ENCODE measurements at places on chromosomes 6 and 20.

DNA sequence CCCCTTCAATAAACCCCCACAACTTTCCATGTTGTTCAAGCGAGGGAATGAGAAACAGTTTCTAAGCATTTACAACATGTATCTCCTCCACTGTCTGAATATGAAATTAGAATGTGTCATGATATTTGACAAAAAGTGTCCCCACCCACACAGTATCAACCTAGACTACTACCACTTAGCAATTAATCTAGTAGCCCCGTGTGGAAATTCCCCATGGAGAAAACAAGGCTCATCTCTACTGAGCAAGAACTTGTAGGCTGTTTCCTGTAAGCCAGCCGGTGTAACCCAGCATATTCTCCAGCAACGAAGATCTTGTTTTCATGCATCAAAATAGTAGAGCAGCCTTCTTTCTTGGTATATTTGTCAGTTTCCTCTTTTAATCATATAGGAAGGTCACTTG, 115.0 kb downstream of the IRF4 start:
- DNase-seq: no peak

- no peak for DNase-seq
Observed at GRCh38 chr6:145798530-145798929, 16.1 kb downstream of the FBXO30 start.

DNA sequence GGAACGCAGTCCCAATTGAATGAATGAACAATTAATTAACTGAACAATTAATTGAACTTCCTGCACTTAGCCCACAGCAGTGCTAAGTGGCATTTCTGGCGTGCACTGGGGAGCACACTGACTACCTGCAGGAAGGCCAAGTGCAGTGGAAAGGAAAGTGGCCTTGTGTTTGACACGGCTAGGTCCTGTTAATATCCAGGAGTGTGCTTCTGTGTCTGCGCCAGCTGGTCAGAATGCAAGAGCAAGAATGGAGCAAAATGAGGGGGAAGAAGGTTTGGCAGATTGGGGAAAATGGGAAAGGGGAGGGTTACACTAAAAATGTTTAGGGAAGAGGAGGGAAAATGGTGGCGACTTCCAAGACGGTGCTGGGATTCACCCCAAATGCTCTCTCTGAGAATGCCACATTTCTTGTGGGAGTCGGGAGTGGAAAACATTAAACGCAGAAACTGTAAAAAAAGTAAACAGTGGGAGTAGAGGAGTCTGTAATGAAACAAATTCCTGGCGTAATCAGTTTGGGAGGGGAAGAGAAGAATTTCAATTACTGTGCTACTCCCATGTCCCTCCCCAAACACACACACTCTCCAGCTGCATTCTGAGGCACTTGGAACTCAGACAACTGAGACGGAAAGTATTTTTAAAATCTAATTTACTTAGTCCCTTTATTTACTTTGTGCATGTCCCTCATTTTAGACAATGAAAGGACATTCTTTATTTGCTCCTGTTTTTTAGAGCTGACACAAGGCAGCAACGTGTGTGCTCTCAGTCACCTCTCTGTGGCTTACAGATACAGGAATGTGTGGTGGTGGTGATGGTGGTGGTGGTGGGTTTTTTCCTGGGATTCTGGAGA, 64.1 kb downstream of the CLIC5 start:
- DNase-seq: no peak

GRCh38 chr20:44830523-44830922, 20.2 kb upstream of the RIMS4 start:
- no peak for DNase-seq

DNA sequence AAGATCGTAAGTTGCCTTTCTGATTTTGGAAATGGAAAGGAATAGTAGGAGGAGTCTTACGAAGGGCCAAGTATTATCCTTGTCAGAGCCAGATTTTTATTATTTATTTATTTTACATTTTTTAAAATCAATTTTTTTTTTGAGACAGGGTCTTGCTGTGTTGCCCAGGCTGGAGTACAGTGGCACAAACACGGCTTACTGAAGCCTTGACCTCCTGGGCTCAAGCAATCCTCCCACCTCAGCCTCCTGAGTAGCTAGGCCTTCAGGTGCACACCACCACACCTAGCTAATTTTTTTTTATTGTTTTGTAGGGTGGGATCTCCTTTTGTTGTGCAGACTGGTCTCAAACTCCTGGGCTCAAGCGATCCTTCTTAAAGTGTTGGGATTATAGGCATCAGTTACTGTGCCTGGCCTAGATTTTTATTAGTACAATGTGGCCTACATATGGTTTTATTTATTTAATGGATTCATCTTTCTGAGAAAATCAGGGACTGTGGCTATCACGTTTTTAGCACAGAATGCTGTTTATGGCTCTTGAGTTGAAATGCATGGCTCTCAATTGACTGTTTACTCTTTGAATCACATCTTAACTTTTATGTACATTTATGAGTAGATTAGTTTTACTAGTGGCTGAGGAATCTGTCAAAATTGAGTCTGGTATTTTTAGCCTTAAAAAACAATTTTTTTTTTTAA, 16.7 kb downstream of the CDC5L start:
- DNase-seq: no peak

DNA sequence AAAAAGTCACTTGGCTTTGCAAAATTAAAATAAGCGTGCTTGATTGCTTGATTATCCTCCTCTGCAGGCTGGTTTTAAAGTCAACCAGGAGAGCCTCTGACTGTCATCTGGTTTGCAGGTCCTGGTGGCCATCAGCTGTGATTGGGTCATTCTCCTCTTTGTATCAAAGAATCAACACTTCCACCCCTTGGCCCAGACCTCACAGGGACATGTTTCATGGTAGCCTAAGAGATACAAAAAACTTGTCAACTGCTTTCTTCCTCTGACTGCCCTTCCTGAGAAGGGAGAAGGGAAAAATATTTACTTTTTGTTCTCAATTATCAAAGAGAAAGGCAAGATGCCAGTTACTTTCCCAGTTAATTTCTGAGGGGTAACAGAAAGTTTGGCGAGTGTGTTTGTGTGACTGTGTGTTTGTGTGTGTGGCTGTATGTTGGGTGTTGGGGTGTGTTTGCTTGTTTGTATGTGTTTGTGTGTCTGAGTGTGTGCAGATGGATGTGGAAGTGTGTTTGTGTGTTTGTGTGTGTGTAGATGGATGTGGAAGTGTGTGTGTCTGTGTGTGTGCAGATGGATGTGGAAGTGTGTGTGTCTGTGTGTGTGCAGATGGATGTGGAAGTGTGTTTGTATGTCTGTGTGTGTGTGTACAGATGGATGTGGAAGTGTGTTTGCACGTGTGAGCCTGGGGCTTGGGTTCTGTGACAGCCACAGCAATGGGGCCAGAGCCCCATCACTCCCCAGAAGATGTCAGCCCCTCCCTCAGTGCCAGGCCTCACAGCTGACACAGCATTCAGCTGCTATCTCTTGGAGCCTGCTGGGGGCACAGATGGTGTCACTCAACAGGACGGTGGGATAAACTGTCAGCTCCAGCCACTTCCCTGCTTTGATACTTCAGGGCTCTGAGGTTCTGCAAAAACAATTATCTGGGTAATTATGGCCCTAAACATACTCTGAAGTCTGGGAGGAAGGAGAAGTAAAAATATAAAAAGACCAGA, 98.6 kb upstream of the RNF24 start:
- no peak for DNase-seq

DNA sequence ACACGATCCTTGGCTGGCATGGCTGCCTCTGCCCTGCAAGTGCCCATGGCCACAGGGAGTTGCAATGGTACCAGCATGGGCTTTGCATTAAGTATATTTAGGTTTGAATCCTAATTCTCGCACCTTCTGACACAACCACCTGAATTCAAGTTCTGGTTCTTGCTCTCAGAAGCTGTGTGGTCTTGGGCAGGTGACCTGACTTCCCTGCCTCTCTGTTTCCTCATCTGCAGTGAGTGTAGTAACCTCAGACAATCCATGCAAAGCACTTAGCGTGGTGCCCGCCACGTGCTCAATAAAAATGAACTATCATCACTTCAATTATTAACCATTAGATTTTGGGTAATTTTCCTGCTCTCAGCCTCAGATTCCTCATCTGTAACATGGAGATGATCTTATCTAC, 378.8 kb upstream of the ARID1B start:
- no peak for DNase-seq

- DNase-seq: no peak
Observed at GRCh38 chr20:55880361-55880760, 125.0 kb downstream of the CBLN4 start.

GRCh38 chr6:83429857-83430610, 817 bp downstream of the ME1 start:
- peak; percentile 9 for DNase-seq

All from NCI-H510A (cell line).